Ascending aorta (tissue), 2 donors: ENCODE measurements at places on chromosomes 6 and 20.
A peak's percentile ranks its signal among the peaks of the same experiment; 100 is the strongest.

GRCh38 chr20:25059866-25060465 lies 2.0 kb upstream of the ACSS1 start:
- peak; percentile 56 for DNase-seq

DNA sequence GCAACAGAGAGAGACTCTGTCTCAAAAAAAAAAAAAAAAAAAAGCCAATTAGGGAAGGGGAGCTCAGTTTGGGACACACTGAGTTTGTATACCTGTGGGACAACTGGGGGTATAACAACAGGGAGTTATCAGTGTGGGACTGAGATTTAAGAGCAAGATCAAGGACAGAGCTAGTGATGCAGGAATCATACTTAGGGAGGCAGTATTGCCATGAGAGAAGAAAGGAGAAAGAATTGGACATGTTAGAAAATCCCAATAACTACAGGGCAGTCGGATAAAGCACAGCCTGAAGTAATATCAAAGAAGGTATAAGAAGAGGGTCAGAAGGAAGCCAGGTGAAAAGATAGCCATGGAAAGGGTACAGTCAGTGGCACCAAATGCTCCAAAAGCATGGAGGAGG lies 121.2 kb downstream of the PTPRT start:
- DNase-seq, result no peak

- no peak for DNase-seq
Measured at GRCh38 chr20:40685349-40685748, 3.7 kb downstream of the MAFB start.

GRCh38 chr20:33531885-33532284 lies 42.0 kb downstream of the CBFA2T2 start:
- no peak for DNase-seq

- DNase-seq, result peak; percentile 76
Measured at GRCh38 chr20:10558635-10559187, 115.1 kb downstream of the JAG1 start.

DNA sequence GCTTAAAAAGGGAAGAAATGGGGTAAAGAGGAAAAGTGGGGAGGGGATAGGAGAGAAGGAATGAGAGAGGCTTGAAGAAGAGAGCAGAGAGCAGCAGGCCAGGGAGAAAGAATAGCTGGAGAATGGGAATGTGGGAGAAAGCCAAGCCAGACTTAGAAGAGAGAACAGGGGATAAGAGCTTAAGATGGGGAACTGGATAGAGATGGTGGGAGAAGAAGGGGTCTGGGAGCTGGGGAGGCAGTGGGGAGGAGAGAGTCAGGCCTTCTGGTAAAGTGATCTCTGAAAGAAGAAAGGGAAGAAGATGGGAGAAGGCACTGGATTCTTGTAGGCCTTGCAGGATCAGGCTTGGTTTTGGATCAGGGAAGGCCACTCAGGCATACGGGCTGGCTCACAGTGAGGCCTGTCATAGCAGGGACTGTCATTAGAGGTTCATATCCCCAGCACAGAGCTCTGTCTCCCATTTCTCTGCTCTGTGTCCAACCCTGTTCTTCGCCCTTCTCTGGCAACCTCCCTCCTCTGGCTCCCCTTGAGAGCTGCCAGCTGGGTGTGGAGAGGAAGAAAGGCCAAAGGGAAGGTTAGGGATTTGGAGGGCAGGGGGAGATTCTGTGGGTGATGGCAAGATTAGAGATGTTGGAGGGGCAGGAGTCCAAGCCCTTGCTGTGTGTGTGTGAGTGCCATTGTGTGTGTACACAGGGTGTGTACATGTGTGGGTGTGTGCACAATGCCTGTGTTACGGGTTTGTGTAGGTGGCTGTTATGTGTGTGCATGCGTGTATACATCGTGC lies 9.3 kb downstream of the SYNGAP1 start:
- DNase-seq, result no peak

DNA sequence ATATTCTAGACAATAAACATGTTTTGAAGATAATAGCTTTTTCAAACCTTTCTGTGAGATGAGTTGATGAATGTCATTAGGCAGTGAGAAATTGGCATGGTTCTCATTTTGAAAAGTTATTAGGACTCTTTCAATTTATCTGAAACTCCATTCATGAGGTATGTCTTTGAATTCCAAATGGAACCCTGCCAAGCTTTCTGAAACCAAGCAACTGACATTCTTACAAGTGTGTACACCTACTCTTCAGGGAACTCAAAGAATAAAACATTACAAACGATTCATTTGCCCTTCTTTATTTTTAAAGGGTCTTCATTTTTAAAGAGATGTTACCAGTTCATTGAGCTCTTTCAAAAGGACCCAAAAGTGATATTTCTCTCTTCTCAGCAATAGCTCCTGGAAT lies 2.1 kb upstream of the TRDN start:
- DNase-seq, result no peak

- DNase-seq, result no peak
Measured at GRCh38 chr20:15154070-15154469, 816.7 kb upstream of the FLRT3 start.

GRCh38 chr6:90414352-90414751 lies 117.7 kb upstream of the BACH2 start:
- no peak for DNase-seq

DNA sequence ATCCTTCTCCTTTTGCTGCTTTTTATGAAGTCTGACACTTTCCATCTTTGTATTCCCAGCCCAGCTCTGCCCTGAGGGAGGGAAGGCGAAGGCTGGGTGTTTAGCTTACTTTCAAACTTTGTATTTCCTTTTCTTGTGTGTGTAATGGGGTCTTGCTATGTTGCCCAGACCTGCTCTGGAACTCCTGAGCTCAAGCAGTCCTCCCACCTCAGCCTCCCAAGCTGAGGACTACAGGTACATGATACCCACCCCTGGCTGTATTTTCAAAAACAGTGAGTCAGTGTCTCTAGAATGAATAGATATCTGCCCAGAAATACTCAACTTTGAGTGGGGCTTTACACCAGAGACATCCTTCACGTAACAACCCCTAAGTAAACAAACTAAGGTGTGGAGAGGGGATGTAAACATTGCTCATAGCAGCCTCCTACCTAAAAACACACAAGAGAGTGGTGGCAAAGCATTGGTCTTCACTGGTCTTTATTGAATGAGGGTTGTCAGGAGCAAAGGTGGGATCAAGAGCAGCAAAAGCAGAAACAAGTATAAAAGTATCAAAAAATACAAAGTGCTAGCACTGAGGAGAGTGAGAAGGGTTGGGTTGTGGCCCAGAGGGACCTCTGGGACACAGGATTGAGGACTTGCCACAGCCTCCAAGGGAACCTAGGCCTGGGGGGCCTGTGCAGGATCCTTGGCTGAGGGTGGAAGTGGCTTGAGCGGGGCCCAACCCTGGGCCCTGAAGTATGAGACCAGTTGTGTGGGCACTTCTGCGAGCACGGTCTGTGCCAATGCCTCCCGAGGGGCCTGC lies 10.2 kb downstream of the SPAG4 start:
- no peak for DNase-seq

DNA sequence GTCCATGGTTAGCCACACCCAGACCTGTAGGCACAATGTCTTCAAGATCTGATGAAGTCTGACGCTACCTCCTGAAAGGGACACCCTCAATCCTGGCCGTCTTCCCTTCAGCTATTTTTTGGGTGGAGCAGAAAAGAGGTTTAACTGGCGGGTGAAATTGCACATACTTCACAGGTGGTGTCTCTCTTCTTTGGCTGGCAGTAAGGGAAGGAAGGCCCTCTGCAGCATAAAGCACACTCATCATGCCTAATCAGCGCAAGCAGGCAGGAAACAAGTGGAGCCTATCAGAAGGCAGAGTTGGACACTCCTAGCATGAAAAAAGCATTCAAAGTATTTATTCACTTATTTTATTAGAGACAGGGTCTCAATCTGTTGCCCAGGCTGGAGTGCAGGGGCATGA lies 32.9 kb downstream of the PNLDC1 start:
- no peak for DNase-seq

- DNase-seq, result no peak
Measured at GRCh38 chr6:19995575-19996257, 158.5 kb downstream of the ID4 start.

GRCh38 chr6:100892693-100893092 lies 11.6 kb upstream of the ASCC3 start:
- no peak for DNase-seq
